Iris pigment epithelial cell (primary cell): ENCODE measurements at places on chromosomes 7 and 10.

GRCh38 chr7:150626696-150627095 is 5.5 kb downstream of the GIMAP6 start:
- no peak for DNase-seq

GRCh38 chr7:52273685-52274610 is 761.5 kb upstream of the POM121L12 start:
- DNase-seq: no peak

DNA sequence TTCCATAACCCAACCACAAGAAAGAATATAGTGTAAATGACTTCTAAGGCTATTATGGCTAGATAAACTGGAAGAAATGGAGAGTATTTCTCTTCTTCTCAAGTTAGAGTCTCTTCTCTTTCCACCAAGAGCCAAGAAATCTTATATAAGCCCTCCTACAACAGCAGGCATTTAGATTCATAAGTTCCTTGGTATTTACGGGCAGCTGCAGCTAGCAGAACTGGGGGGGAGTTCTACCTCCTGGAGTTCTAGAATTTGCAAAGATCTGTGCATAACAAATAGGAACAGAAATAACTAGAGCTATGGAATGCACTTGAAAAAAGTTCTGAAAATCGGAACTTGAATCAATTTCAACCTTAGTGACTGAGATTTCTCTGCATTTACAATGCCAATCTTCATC is 715.2 kb upstream of the GRM3 start:
- no peak for DNase-seq

DNA sequence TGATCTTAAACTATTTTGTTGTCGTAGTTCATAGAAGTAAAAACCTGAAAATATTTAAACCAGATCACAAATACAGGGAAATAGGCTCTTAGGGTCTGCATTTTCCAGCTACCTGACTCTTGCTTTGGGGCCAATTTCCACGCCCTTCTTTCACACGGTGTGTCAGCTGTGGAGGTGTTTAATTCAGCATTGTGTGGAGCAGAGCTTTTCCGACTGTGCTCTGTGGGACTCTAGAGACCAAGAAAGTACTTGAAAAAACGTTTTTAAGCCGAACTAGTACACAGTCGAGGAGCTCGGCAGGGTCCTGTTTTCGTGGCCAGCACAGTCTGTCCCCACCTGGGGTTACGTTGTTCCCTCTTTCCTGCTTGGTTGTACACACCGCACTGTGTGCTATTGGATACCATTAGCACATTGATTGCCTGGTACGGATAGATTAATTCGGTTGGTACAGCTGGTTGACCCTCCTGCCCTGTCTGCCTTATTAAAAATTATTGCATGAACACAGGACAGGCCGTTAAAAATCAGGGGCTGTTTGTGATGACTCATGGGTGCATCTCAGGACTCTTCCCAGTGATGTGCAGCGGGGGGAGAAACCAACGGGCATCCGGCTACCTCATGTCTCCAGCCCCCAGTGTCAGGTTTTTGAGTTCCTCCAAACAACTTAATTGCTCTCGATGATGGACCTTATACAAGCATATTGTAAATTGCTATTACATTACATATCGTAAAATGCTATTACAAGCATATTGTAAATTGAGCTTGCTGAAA is 80.7 kb upstream of the BTBD16 start:
- DNase-seq: no peak

DNA sequence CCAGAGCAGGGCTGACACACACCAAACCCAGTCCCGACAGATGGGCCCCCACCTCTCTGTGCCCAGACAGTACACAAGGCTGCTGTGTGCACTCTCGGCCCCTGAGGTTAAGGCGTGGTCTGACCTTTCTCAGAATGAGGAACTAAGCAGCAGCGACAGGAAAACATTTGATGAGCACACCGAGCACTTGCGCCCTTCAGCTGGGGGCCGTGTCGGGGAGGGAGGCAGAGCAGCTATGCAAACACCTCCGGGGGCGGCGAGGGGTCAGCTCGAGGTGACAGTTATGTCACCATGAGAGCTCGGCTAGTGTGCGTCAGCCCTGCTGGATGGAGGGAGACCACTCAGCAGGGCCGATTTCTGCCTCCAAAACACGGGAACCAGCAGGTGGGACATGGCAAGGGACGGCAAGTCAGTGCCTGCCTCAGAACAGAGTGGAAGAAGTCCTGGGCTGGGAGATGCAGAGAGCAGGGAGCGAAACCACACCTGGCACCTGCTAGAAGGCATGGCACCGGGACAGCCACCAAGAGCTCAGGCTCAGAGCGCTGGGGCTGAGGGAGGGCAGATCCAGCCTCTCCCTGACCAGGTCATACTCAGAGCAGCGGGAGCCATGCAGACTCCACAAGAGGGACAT is 57.4 kb downstream of the CHST15 start:
- DNase-seq: no peak

- no peak for DNase-seq
Measured at GRCh38 chr7:43905209-43905946, 1.0 kb downstream of the URGCP start.

GRCh38 chr10:122112021-122112616 is 123.2 kb downstream of the TACC2 start:
- no peak for DNase-seq

DNA sequence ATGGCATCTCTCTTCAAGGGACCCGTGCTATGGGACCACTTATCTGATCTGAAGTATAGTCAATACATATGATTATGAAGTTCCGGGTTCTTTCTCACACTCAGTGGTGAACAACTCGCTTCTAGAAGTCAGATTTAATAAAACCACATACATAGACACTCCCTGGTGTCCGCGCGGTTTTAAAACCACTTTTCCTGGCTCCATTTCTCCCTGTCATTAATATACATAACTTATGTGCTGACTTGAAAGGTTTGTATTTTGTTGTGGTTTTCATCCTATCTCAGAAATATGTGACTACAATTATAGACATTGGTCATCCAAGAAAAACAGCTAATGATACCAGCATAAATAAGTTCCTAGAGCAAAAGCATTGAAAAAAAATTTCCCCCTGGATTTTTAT is 34.0 kb downstream of the SVIL start:
- no peak for DNase-seq

- DNase-seq: peak; percentile 86
Measured at GRCh38 chr7:141072548-141073172, 1.2 kb upstream of the TMEM178B start.

DNA sequence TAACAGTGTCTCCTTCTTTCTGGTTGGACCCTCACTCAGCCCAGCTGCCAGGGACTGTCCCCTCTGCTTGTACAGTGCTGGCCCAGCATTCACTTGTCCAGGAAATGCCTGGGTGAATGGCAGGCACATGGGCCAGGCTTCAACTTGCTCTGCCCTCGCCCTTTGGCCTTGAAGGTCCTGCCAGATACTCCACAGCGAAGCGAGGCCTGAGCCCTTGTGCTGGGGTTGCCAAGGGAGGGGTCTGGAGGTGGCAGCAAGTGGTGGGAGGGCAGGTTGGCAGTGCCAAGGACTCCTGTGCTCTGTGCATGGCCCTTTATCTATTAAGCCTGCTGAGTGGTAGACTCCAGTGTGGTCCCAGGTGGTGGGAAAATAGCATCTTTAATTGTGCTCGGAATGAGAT is 75.7 kb downstream of the CDH23 start:
- DNase-seq: no peak

GRCh38 chr10:99906470-99906869 is 103.3 kb downstream of the DNMBP start:
- peak; percentile 98 for DNase-seq

- no peak for DNase-seq
Measured at GRCh38 chr7:2594599-2594998, 35.8 kb downstream of the IQCE start.

DNA sequence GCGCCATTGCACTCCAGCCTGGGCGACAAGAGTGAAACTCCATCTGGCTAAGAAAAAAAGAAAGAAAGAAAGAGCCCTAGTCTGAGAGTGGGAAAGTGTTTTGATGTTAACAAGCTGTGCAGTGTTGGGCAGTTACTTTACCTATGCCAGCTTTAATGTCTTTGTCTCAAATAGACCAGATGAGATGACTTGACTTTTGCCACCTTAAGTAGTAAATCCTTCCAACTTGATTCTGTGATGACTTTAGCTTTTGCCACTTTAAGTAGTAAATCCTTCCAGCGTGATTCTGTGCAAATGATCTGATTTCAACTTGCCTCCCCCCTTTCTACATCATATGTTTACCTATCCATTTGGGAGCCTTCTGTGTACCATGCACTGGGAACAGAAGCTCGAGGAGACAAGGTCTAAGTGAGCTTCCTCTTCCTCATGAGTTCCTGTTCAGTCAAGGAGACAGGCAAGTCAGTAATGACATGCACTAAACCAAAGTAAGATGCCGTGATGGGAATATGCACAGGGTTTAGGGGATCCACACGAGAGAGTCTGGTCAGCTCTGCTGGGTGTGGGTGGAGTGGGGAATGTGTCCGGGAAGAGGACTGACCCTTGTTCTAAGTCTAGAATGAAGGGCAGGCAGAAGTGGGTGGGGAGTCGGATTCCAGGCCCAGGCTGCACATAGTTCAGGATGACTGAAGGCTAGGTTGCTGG is 17.2 kb downstream of the INPP5F start:
- DNase-seq: peak; percentile 49

DNA sequence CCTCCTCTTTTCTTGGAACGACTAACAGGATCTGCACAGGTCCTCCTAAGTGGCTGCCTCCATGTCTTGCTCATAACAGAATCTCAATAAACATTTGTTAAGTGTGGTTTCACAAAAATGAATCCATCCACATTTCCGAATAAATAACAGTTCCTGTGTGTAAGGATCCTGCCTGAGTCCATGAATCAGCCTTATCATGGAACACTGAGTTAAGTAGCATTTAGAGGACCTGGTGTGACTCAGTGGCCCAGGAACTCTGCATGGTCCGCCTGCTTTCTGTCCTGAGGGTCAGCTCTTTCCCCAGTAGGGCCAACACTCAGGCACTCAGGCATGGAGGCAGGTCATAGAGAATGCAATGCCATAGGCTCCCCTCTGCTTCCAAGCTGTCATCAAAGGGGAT is 15.8 kb upstream of the C10orf90 start:
- peak; percentile 24 for DNase-seq

DNA sequence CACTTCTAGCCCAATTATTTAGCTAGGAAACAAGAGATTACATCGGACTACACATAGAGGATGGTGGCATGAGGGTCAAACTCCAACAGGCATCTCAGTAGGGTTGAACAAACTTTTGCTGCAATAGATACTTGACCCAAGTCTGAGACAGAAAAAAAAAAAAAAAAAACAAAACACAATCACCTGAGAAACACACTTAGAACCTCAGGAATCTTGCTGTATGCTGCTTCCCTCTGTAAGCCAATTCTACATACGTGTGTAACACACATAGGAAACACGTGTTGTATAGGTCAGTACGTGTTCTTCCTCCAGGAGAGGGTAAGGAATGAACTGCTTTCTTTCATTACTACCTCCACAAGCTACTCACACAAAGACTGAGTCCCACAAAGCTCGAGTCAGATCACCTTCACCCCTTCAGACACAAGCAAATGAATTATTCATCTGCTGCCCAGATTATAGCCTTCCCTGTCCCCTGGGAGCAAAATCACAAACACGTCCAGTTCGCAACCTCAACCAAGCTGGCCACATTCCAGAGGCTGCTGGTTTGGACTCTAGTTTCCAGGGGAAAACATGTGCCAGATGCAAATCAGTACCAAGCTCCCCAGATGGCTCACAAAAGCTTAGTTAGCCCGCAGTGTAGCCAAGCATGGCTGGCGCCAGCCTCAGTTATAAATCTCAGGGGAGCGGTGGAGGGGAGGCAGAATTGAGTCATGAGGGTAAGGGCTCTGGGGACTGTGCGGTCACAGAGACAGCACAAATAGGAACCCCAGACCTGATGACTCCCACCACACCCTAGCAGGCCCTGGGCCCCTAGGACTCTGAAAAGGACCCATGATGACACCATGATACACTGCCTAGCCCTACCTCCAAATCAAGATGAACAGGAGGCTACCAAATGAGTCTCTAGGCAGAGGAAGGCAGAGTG is 15.1 kb downstream of the PSAP start:
- DNase-seq: peak; percentile 76

GRCh38 chr10:100866575-100867098 is 46.1 kb upstream of the SLF2 start:
- DNase-seq: no peak

GRCh38 chr10:32376097-32376496 is 29.1 kb upstream of the EPC1 start:
- no peak for DNase-seq

GRCh38 chr10:30169342-30169741 is 110.0 kb upstream of the JCAD start:
- no peak for DNase-seq

GRCh38 chr10:6729071-6729774 is 149.1 kb upstream of the PRKCQ start:
- no peak for DNase-seq

- no peak for DNase-seq
Measured at GRCh38 chr7:114298011-114298410, 116.6 kb upstream of the FOXP2 start.

GRCh38 chr10:70379581-70380176 is 2.7 kb downstream of the LRRC20 start:
- peak; percentile 36 for DNase-seq

GRCh38 chr7:50994753-50995319 is 212.1 kb upstream of the GRB10 start:
- no peak for DNase-seq

- DNase-seq: no peak
Measured at GRCh38 chr7:28144266-28144665, 36.3 kb downstream of the JAZF1 start.

GRCh38 chr7:149887311-149887710 is 13.5 kb downstream of the ATP6V0E2 start:
- DNase-seq: no peak

- peak; percentile 3 for DNase-seq
Measured at GRCh38 chr10:116470768-116471415, 43.2 kb downstream of the PNLIPRP3 start.

DNA sequence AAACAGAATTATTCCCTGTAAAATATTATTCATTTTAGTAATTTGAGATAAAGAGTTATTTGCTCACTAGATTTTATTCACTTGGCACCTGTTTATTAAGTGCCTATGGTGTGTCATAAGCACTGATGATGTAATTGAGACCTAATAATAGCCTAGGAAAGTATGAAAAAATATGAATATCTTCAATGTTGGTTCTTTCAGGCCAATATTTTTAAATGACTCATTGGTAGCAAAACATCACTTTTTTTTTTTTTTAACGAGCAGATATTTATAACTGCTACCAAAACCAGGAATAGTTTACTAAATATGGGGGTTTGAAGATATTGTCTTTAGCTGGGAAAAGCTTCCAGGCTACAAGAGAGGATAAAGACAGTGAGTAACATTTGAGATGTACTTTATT is 228.0 kb downstream of the PRKG1 start:
- DNase-seq: no peak

DNA sequence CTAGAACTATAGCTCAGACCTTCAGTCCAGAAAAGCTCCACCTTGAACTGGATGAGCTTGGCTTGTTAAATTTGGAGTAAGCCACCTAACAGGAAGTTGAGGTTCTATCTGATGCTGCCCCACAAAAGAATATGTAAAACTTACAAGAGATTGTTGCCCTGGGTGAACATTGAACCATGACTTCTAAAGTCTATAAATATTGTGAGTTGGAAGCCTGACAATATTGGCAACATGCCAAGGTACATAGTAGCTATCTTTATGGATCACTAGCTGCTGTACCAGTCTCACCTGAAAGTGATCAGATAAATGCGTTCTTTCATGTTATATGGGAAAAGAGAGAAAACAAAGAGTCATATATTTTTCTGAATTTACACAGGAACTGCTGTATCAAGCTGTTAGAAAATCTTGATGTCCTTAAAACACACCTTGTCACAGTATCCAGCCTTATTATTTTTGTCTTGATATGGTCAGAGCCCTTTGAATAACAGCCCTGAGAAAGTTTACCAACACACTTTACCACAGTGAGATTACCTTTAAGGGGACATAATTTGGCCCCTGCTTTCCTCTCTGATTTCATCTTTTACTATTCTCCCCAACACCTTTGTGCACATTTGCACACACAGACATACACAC is 92.0 kb downstream of the LSMEM1 start:
- DNase-seq: no peak
